ENCODE measurements at places on chromosomes 3 and 15.

GRCh38 chr3:116000311-116000710 is 377.0 kb downstream of the GAP43 start:
- no peak for DNase-seq

- DNase-seq, result no peak
These were observed 91.1 kb upstream of the PLXNA1 start for GRCh38 chr3:126891791-126892190.

DNA sequence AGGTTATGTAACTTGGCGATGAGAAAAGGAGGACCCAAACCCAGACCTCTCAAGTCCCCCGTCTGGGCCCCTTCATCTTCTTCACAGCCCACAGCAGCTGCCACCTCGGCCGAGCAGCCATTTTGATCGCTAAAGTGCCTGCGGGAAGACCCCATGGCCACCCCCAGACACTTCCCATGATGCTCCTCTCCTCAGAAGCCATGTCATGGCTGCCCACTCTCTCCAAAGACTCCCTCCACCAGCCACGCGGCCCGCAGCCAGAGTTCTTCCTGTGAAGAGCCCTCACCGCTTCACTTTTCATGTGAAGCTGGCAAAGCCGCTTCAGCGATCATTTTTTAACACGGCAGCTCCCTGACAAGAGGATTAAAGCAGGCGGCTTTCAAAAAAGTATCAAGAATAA is 335.2 kb downstream of the RORA start:
- DNase-seq, result no peak

GRCh38 chr3:45137656-45138181 is 8.5 kb downstream of the CDCP1 start:
- DNase-seq, result peak; percentile 3

DNA sequence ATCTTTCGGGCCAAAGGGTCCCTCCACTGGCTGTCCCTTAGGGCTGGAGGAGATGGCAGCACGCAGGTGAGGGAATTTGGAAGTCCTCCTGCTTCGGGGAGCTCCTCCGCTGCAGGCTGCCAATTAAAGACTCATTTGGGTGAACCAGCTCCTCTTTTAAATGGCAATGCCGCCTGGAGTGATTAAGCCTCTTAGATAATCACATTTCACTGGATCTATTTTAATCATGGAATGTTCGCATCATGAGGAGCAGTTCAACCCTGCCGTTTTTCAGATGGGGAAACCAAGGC is 117.9 kb downstream of the LIPC start:
- no peak for DNase-seq

DNA sequence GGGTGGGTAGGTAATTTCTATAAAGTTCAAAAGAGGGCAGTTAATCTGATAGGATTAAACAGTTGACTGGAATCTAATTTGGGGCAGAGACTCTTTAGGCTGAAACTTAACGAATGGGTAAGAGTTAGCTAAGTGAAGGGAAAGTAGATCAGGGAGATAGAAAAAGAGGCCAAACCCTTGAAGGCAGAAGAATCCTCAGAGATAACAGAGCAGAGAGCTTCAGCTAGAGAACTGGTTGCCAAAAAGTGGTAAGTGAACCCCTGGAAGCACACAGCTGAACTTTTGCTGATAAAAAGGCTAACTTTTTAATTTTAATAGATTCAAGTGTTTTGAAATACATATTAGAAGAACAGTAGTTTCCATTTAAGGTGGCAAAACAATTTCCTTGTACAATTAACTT is 99.2 kb downstream of the FHIT start:
- no peak for DNase-seq

- DNase-seq, result no peak
These were observed 47.2 kb downstream of the MEIS2 start for GRCh38 chr15:37053166-37053565.

DNA sequence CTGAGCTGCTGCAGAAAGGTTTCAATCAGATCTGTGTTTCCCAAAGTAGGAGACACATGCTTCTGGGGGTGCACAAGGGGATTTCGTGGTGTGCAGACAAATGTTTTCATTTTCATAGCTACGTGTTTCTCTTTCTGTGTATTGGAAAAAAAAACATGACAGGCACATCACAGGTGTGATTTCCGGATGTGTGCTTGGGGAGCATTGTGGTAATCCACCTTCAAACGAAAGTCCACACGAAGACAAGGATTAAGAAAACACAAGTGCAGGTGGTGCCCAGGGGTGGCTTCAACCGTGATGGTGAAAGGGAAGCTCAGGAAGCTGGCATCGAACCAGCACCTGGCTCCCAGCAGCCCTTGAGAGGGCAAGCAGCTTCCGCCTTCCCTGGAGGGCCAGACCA is 164.6 kb upstream of the LINGO1 start:
- DNase-seq, result peak; percentile 31

DNA sequence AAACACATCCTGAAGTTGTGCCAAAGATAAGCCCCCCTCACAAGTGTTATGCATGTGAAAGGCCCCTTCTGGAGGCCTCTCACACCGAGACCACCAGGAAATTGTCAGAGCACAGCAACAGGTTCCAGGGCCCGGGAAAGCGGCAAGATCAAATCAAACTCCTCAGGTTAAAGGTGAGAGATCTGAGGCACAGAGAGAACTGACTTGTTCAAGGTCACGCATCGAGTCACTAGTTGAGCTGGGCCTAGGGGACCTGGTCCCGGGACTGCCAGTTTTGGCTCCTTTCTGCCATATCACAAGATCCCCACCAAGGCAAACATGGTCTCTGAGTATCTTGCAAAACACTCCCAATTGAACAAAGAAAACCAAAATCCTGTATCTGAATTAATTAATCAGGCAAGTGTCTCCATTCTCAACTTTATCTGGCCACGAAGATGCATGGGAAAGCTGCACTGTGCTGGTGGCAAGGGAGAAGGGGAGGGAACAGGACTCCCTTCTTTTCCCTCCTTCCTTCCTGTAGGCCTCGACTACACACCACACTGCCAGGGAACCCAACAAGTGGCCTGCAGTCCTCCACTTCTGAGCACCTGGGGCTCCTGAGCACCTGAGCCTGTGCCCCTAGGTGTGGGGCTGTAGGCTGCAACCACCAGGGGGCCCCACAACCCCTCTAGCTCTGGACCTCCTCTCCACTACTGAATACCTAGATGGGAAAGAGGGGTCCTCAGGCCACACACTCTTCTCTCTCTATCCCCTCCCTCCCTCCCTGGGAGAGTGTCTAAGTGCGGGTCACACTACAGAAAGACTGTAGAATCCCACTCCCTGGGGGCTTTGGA is 37.3 kb downstream of the ANP32A start:
- DNase-seq, result peak; percentile 44

DNA sequence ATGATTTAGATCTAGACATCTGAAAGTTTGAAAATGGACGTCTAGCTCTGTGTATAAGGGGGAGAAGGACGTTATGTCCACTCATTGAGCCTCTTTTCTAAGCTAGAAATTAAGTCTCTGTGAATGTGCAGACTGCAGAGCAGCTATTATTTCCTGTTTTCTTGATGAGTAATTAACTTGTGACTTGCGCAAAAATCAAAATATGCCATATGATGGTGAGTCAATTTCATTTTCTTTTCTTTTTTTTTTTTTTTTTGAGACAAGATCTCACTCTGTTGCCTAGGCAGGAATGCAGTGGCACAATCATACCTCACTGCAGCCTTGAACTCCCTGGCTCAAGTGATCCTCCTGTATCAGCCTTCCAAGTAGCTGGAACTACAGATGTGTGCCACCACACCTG is 14.1 kb downstream of the LACTB start:
- no peak for DNase-seq

GRCh38 chr3:4231041-4231440 is 72.1 kb upstream of the SETMAR start:
- DNase-seq, result no peak

- no peak for DNase-seq
These were observed 76.8 kb downstream of the CLSTN2 start for GRCh38 chr3:140011611-140012277.

- peak; percentile 68 for DNase-seq
These were observed 407.3 kb upstream of the ONECUT1 start for GRCh38 chr15:53197426-53197839.

GRCh38 chr3:109900783-109901182 is 563.4 kb upstream of the DPPA4 start:
- DNase-seq, result peak; percentile 63

DNA sequence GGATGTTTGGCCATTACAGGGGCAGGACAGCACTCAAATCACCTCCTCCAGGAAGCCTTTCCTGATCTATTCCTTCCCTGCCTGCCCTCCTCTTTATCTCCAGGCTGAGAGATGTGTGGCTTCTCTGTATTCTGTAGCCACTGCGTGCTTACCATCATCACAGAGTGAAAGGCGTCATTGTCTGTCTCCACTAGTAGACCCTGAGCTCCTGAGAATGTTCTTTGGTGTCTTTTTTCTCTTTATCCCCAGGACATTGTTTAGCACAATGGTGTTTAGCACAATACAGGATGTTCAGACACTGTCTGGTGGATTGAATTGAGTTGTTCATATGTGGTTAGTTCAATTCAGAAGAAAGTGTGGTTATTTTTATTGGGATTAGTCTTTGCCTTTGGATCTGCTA is 26.2 kb upstream of the LARS2 start:
- no peak for DNase-seq

DNA sequence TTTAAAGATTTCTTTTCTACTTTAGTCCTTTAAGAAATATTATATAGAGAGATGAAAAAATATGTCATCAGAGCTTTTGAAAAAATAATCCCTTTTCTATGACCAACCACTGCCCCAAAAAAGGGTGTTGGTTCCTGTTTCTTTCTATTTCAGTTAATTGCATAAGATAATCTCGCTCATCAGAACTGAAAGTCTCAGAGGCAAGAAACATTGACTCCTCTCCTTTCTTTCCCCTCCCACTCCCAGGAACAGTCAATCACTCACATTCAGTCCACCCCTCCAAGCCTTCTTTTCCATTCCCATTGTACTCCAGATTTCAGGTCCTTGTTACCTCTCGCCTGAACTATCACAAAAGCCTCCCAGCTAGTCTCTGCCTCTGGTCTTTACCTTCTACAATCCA is 153.7 kb upstream of the ABI3BP start:
- DNase-seq, result no peak

Data from NCI-H1417 (cell line).